Endodermal cell (in vitro differentiated cells): ENCODE measurements at places on chromosomes 7 and 10. TPM values are rescaled to one million over a fixed set of nuclear protein-coding genes. Genes with fewer than 3 reads are reported as not detected.

Gene ASIC3
- 1.2 to 2.5 TPM (median 2.2 TPM) in 3 replicates for total RNA-seq

Gene MUC12
- total RNA-seq: 2.9 and 4.5 TPM in 2 replicates

Gene CPED1
- total RNA-seq: 0.28 to 1.1 TPM (median 0.84 TPM) in 3 replicates

Gene AKR1C8
- total RNA-seq: 0.42 TPM in 1 of 3 replicates, not detected in the others

Gene KCNMA1
- 0.55 to 0.70 TPM (median 0.63 TPM) in 3 replicates for total RNA-seq

Gene TAS2R3
- 1.8 to 3.2 TPM (median 2.6 TPM) in 3 replicates for total RNA-seq

Gene PRKCQ
- 22.3 to 29.1 TPM (median 28.1 TPM) in 3 replicates for total RNA-seq

Gene VSTM2A
- total RNA-seq: 0.12 TPM in 1 of 3 replicates, not detected in the others

Gene CRYGN
- 2.1 to 3.9 TPM (median 2.3 TPM) in 3 replicates for total RNA-seq

Gene PRTFDC1
- total RNA-seq: 11.9 to 14.5 TPM (median 13.6 TPM) in 3 replicates

Gene GRM3
- 0.16 to 0.91 TPM (median 0.29 TPM) in 3 replicates for total RNA-seq

Gene GSTO2
- total RNA-seq: 17.7 to 22.2 TPM (median 18.8 TPM) in 3 replicates

Gene SERPINE1
- 4.9 and 8.7 TPM in 2 replicates for total RNA-seq

Gene C7orf57
- total RNA-seq: 0.54 and 0.57 TPM in 2 replicates

Gene MEPCE
- 32.3 to 33.2 TPM (median 32.9 TPM) in 3 replicates for total RNA-seq
